ENCODE measurements at places on chromosomes 6 and 20. TPM values are rescaled to one million over a fixed set of nuclear protein-coding genes. Genes with fewer than 3 reads are reported as not detected.

DNA sequence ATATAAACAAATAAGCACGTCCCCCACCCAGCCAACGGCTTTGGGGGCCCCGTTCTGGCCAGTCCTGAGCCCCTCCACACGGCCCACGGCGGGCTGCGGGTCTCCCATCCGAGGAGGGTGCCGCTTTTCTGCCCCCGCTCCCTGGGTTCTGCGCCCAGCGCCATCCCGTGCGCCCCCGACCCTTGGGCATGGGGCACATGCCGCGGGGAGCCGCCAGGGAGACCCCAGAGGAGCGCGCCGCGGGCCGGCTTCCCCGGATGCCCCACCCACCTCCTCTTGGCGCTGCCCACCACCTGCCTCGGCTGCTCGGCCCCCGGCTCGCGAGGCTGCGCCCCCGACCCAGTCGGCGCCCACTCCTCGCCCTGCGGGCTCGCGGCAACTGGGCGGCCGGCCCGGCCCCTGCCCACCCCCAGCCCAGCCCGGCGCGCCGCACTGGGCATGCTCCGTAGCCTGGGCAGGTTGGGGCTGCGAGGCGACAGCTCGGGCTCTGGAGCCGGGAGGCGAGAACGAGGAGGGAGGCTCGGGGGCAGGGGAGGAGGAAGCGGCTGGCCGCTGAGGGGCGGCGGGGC, 570 bp upstream of the PLCB4 start:
- peak; percentile 80 for DNase-seq

DNA sequence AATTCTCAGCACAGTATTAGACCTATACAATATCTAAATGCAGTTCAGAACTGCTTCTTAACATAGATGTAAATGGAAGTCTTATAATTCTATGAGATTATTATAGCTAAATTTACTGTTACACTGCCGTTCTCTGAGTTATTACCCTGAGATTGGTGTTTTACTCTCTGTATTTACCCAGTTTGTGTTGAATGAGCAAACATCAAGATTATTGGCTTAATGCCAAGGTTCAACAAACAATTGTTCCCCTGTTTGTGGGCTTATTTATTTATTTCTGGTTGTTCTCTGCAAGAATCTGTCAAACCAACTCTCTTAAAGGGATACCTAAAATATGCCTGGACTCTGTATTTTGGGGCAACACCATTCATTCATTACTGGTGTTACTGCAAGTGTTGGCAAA, 5.2 kb upstream of the STMND1 start:
- DNase-seq = no peak

DNA sequence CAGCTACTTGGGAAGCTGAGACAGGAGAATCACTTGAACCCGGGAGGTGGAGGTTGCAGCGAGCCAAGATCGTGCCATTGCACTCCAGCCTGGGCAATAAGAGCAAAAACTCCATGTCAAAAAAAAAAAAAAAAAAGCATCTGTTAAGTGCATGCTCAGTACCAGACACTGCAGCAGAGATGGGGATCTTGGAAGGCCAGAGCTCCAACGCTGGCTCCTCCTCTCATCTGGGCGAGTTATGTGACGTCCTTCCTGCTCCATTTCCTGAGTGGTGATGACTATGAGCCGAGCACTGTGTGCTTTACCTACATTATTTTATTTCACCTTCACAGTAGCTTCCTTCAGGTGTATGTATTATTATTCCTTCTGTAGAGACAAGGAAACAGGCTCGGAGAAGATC, 38.5 kb upstream of the CDH22 start:
- DNase-seq = no peak

DNA sequence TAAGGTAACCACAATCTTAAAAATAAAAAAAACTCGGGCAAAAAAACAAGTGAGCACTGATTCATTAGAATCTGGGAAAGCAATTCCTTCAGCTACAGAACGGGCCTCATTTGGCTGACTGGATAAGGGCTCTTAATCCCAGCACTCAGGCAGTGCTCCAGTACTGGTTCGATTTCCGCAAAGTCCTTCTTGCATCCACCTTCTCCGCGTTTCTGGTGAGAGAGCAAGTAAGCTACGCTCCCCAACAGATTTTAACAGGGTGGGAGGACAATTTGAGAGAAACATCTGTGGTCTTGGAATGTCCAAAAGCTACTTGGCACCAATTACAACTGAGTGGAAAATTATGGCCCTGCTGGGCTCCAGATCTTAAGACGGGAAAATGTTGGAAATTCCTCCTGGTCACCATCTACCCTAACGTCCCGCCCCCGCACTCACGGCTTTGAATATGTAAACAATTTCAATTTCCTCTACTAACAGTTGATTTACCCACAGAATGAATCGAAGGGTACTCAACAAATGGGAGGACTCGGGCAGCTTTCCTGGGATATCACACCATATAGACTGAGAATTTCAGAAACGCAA, 18.1 kb upstream of the ZSCAN9 start:
- DNase-seq = no peak

GRCh38 chr6:137051790-137052472, 7.2 kb upstream of the IL20RA start:
- no peak for DNase-seq

- DNase-seq = no peak
Measured at GRCh38 chr6:88872962-88873361, 90.5 kb downstream of the RNGTT start.

DNA sequence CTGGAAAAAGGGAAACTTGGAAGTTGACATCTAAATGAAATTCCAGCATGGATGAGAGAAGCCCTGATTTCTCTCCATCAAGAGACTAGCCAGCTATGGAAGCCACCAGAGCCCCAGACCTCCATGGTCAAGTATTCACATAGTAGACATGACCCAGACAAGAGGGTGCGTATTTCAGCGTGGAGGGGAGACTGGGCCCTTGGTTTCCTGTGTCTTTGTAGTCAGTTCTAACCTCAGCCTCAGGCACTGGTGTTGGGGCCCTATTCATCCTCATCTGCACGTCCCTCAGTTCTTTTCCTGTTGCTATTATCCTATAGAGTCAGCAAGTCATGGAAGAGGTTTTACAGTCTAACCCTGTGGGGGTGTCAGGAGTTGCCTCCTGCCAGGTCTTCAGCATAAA, 12.5 kb downstream of the GNL1 start:
- no peak for DNase-seq

GRCh38 chr6:42210551-42210950, 7.1 kb downstream of the MRPS10 start:
- no peak for DNase-seq

- no peak for DNase-seq
Measured at GRCh38 chr20:41234041-41234440, 83.5 kb downstream of the ZHX3 start.

DNA sequence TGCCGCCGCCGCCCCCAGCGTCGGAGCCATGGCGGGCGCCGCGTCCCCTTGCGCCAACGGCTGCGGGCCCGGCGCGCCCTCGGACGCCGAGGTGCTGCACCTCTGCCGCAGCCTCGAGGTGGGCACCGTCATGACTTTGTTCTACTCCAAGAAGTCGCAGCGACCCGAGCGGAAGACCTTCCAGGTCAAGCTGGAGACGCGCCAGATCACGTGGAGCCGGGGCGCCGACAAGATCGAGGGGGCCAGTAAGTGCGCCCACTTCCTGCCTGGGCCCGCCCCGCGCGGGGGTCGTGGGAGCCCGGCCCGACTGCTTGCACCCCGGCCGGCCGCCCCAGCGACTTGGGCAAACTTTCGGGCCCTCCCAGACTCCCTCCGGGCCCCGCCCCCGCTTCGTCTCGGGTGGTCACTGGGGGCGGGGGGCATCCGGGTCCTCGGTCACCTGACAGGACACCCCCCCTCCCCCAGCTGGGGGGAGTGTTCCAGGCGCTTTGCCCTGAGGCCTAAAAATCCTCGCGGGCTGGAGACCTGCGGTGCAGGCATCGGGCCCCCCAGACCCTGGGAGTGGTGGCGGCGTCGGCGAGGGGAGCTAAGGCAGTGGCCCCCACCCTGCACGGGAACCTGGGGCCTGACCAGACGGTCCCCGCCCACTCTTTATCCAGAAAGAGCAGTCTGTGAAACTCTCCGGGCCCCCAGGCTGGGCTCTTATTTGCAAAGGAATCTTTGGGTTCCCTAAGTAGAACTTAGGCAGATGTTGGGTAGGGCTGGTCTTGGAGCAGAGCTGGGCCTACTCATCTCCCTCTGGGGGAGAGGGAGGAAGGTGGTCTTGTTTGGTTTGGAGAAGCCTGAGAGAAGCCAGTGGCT, 501 bp downstream of the PLCG1 start:
- DNase-seq = peak; percentile 91

GRCh38 chr6:150169609-150170008, 26.8 kb downstream of the PPP1R14C start:
- no peak for DNase-seq

- no peak for DNase-seq
Measured at GRCh38 chr6:73702444-73702843, 6.4 kb downstream of the CD109 start.

- DNase-seq = no peak
Measured at GRCh38 chr20:58097429-58097828, 131.0 kb downstream of the ANKRD60 start.

- no peak for DNase-seq
Measured at GRCh38 chr20:4082406-4083097, 67.2 kb upstream of the RNF24 start.

GRCh38 chr20:8557711-8558110, 425.6 kb downstream of the PLCB1 start:
- DNase-seq = no peak

DNA sequence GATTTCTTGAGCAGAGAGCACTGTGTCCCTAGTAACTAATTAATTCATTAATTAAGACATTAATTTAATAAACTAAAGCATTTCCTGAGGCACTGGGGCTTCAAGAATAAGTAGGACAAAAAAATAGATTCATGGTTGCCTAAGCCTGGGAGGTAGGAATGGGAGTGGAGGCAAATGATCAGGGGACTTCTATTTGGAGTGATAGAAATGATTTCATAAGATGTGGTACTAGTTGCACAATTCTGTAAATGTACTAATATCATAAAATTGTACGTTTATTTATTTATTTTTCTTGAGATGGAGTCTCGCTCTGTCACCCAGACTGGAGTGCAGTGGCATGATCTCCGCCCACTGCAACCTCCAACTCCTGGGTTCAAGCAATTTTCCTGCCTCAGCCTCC, 287.2 kb downstream of the KHDC1L start:
- DNase-seq = no peak

GRCh38 chr20:61931476-61932198, 134.0 kb downstream of the TAF4 start:
- DNase-seq = peak; percentile 61

GRCh38 chr20:46148313-46149208, 30.4 kb downstream of the CD40 start:
- peak; percentile 37 for DNase-seq

DNA sequence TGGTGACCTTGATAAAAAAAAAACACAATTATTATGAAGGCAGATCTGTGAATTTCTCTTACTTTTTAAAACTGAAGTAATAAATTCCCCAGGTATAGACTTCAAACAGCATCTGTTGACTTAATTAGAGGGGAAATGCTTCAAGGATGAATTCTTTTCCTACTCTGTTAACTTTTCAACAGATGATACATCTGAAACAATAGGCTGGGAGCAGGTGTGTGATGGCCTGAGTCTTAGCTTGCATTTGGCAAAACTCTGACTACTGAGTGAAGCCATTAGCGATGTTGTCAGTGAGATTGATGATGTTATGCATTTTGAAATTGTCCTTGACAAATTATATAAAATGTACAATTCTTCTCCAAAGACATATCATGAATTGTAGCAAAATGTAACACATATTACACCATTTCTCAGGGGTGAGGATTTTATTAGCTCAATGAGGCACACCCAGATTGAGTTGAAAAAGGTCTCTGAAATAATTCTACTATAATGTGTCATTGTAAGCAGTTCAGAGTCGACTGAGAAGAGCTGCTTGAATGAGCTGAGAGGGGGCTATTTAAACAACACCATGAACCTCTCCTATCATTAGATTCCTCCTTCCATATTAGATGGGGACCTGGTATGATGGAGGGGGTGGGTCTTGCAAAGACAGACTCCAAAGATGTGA, 39.6 kb upstream of the OGFRL1 start:
- DNase-seq = no peak

DNA sequence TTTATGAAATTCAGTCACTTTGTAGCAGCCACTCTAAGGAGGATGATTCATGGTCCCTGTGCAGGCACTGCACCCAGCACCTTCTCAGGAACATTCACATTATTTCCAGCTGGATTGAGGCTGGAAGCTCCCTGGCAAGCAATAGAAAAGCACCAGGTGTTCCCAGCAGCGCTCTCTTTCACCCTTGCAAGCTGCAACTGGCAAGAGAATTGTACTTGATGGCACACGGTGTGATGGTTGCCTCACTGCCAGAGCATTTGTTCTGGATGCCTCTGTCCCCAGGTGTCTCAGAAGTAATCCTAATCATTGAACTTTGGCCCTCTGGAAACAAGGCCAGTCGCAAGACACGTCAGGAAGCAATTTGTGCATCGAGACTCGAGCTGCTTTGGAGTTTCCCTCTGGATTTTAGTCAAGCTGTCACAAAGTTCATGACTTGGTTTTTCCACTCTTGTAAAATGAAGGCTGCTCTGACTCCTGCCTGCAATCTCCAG, 24.9 kb upstream of the PHACTR2 start:
- no peak for DNase-seq

GRCh38 chr6:22091424-22091948, 205.3 kb downstream of the PRL start:
- no peak for DNase-seq

- DNase-seq = no peak
Measured at GRCh38 chr20:48217190-48217589, 431.9 kb upstream of the SULF2 start.

DNA sequence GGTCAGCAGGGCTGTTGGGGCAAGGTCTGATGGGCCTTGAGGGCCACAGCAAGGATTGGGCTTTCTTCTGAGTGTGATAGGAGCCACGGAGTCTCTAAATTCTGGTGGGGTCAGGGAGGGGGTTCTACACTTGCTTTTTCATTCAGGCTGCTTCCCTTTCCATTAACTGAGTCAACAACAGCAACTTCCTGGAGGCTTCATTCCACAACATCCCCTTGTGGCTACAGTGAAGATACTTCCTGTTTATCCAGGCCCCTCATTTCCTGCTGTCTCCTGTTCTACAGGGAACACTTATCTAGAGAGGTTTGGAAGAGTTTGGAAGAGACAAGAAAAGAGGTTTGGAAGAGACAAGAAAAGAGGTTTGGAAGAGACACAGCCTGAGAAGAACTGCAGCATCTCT, 144.8 kb upstream of the ENPP5 start:
- no peak for DNase-seq

DNA sequence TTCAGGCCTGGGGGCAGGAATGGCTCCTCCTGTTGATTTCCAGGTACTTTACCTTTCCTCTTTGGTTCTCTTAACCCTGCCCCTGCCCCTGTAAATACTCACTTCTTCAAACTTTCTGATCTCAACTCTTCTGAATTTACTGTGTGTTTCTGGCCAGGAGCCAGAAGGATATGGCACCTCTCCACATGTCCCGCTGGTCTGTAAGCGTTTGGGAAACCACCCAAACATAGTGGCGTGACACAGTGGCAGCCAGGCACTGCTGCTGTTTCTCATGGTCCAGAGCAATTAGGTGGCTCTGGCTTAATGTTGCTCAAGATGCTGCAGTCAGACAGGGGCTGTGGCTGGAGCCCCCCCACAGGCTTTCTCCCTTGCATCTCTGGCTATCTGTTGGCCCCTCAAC, 374.5 kb downstream of the RNGTT start:
- no peak for DNase-seq

SAMD10 gene
- total RNA-seq = 1.1 TPM

POM121L2 gene
- total RNA-seq = not detected

SLC22A7 gene
- total RNA-seq = not detected

TFEB gene
- total RNA-seq = 20.6 TPM

OR2B6 gene
- total RNA-seq = not detected

FAM83D gene
- 72.1 TPM for total RNA-seq

SSTR4 gene
- total RNA-seq = not detected

XKR7 gene
- total RNA-seq = not detected

JAG1 gene
- total RNA-seq = 84.2 TPM

PLG gene
- total RNA-seq = not detected

NRSN2 gene
- 51.0 TPM for total RNA-seq

AFG1L gene
- total RNA-seq = 5.3 TPM

HCK gene
- total RNA-seq = 26.9 TPM

All from posterior vena cava (tissue), 2 donors.